ENCODE measurements at places on chromosomes 7 and 10.

DNA sequence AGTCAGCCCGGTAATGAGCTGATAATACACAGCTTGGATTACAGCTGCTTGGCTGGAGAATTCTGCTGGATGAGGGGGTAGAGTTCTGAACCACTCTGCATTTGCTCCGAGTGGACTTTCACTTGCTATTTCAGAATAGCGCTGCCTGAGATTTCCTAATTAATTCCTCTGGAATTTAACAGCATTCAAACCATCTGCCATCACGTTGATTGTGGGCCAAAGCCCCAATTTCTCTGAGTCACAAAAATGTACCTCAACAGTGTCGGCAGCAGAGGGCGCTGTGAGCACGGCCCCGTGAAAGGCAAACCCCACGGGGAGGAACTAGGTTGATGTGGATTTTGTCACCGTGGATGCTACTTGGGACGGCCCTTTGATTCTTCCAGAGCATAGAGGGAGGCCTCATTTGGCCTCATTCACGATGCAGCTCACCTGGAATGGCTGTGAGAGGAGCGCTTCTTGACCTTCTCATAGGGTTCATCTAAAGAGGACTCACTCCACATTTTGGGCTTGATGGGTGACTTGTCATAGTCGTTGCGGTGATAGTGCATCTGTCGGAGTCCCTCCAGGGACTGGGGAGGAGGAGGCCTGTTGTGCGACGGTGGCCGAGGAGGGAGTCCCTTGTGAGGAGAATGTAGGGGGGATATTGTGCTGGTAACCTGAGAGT, 73.3 kb downstream of the PRPF18 start:
- no peaks in the 10 kb centered on the region for H3K4me1 ChIP-seq
- peak; percentile 35 for DNase-seq
- H3K36me3 ChIP-seq, result no peaks in the 10 kb centered on the region
- H3K27ac ChIP-seq, result no peak overlapping the region

DNA sequence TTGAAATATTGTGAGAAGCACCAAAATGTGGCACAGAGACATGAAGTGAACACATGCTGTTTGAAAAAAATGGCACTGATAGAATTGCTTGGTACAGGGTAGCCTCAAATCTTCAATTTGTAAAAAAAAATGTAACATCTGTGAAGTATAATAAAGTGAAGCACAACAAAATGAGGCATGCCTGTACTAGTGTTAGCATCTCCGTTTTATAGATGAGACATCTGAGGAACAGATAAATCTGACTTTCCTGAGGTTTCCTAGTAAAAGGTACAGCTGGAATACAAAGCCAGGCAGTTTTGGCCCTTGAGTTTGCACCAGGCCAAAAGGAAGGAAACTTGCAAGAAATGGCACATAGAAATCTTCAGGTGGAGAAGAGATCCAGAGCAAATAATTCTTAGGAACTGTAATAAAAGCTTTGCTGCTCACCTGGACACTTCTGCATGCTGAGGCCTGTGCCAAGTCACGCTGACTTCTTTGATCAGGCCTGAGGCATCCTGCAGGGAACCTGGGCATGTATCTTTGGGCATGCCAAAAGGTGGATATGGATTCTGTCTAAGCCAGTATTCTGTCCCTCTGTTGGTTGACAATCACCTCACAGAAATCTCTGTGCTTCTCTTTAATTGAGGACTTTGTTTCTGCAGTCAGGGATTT, 251.5 kb upstream of the PLPP4 start:
- H3K27me3 ChIP-seq, result peaks cover 3% of the 10 kb centered on the region
- no peak overlapping the region for H3K4me3 ChIP-seq
- no peak overlapping the region for H3K27ac ChIP-seq
- DNase-seq, result no peak

- no peak overlapping the region for H3K4me3 ChIP-seq
- no peaks in the 10 kb centered on the region for H3K27me3 ChIP-seq
- no peak overlapping the region for H3K27ac ChIP-seq
- H3K4me1 ChIP-seq, result peaks cover 10% of the 10 kb centered on the region
- H3K36me3 ChIP-seq, result no peaks in the 10 kb centered on the region
Measured at GRCh38 chr7:87592300-87592699, 8.4 kb downstream of the ABCB1 start.

DNA sequence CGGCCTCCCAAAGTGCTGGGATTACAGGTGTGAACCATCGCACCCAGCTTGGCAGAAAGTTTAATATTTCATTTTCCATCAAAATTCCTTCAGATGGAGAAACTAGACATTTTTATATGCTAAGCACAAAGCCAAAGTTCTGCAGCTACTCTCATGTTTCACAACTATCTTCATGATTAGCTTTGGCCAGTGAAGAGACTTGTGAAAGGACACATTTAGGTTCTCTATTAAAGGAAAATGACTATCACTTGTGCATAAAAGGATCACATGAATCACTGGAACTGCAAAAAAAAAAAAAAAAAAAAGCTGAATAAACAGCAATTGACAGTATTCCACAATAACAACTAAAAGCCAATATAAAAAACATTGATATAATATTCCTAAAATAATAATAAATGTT, 16.2 kb downstream of the FGFBP3 start:
- H3K27ac ChIP-seq, result no peak overlapping the region
- no peak overlapping the region for H3K4me3 ChIP-seq
- no peaks in the 10 kb centered on the region for H3K36me3 ChIP-seq
- no peak for DNase-seq
- no peaks in the 10 kb centered on the region for H3K4me1 ChIP-seq
- peaks cover 2% of the 10 kb centered on the region for H3K27me3 ChIP-seq

GRCh38 chr7:38147005-38147404, 31.0 kb upstream of the STARD3NL start:
- H3K27ac ChIP-seq, result no peak overlapping the region
- no peak for DNase-seq
- H3K4me1 ChIP-seq, result no peaks in the 10 kb centered on the region
- no peak overlapping the region for H3K4me3 ChIP-seq
- no peaks in the 10 kb centered on the region for H3K27me3 ChIP-seq
